ENCODE measurements at places on chromosomes 6 and 20.
A peak's percentile ranks its signal among the peaks of the same experiment; 100 is the strongest.

- DNase-seq, result no peak
These were observed 7.7 kb downstream of the AKAP12 start for GRCh38 chr6:151247490-151247889.

DNA sequence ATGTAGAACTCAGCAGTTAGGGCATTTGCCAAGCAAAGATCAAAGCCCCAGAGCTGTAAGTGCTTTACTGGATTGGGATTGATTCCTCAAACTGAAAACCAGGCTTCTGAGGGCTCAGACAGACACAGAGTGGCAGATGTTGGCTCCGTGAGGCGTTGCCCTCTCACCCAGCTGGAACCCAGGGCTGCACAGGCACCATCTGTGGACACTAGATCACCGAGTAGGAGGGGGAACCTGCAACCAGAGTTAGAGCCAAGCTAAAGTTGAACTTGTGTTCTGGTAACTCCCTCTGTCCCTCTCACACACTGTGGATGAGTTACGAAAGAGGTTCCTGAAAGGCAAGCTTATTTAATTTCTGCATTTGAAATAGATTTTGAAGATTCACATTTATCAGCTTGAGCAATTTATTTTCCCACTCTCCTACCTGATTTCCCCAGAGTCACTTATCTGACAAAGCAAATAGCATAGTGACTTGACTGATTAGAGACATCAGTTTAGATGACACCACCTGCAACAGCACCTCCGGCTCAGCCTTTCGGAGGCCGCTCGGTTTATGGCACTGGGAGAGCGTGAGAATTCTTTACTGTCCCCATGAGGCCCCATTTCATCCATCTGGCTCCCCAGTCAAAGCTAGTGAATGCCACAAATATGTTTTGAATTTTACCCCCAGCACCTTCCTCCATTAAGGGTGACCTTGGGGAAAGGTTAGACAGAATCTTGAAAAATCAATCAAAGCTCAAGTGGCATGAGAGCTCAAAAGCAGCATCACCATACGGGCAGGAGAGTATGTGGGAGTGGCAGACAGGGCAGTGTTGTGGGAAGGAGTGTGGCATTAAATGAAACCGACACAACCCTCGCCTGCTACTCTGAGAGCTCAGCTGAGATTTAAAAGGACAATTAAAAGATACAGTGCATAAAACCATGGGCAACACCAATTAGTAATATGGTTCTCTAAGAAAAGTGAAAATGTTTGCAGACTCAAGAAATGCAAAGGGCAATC lies 48.5 kb downstream of the RPF2 start:
- no peak for DNase-seq

DNA sequence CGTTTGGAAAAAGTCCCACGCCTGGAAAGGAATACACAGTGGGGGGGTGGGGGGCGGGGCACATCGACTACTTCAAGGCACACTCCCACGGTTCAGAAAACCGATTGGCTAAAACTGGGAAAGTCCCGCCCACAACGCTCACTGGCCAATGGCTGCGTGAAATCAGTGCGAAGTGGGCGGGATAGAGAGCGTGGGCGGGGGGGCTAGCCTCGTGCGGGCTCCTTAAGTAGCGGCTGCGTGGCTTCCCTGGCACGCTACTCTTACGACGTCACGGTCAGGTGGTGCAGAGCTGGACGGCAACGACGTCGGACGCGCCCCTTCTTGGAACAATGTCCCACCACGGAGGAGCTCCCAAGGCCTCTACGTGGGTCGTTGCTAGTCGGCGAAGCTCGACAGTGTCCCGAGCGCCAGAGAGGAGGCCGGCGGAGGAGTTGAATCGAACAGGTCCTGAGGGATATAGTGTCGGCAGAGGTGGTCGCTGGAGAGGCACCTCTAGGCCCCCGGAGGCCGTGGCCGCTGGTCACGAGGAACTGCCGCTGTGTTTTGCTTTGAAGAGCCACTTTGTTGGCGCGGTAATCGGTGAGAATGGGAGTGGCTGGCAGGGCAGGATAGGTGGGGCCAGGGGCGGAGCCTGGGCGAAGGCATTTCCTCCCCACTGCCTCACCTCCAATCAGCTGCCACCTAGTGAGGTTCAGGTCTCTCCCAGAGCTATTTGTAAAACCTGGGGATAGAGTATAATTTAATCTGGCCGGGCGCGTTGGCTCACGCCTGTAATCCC lies at the start of gene DDX43:
Gene DDX43 (plus strand): TSS at position 252 of the 778 bp plus-strand sequence. CDS start 78 bp downstream, at position 330.
- DNase-seq, result peak; percentile 13

DNA sequence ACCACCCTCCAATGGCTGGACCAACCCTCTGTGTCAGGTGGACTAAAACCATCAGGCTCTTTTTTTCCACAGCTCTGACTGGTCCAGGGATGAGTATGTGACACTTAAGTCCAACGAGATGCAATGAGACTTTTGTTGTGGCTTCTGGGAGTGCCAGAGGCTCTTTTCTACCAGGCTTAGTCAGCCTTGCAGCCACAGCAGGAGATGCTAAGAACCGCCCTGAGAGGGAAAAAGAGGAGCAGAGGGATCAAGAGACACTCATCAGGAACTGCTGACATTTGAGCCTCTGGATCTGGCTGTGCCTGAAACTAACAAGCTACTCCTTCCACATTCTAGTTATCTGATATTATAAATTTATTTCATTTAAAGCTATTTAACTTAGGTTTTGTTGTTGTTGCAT lies 270.9 kb upstream of the SULF2 start:
- DNase-seq, result no peak

- no peak for DNase-seq
These were observed 4.7 kb upstream of the GJA1 start for GRCh38 chr6:121430514-121431460.

DNA sequence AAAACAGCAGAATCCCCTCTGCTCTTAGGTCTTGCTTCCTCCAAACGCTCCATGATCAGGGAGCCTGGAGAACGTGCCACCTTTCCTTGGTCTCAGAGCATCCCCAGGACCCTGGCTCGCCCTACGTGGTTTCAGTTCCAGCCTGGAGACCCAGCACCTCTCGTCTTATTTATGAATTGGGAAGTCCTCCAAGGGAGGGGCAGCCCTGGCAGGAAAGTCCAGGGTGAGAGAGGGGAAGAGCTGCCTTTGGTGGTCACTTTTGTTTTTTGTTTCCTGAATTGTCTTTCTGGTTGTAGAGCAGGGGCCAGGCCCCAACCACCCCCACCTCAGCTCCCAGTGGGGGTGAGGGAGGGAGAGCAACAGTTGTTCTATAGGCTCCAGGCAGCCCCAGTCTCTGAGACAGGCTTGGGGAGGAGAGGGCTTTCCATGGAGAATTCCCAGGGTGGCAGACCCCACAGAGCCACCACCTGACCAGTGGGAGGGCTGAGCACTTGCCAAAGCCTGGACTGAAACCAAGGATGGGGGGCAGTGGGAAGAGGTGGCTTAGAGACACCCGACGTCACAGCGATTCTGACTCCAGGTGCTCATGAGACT lies 88.8 kb downstream of the PRND start:
- DNase-seq, result no peak

- DNase-seq, result no peak
These were observed 243.0 kb upstream of the RIN2 start for GRCh38 chr20:19515074-19515473.

DNA sequence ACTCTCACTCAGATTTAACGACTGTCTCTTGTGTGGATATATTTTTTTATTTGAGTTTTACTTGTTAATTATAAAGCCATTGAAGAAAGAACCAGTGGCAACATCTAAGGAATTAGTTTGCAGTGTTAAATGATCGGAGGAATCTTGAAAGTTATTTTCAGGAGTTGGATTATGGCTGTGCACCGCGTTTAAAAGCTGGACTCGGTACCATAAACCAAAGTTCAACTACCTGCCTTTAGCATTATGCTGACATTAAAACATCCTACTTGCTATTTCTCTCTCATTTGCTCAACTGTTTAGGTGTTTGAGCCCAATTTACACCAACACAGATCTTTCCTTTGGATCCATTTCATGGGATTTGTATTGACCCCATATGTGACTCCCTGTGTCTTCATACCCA lies 289.4 kb upstream of the SASH1 start:
- DNase-seq, result no peak
